ENCODE measurements at places on chromosomes 6 and 20. TPM values are rescaled to one million over a fixed set of nuclear protein-coding genes. Genes with fewer than 3 reads are reported as not detected.

DNA sequence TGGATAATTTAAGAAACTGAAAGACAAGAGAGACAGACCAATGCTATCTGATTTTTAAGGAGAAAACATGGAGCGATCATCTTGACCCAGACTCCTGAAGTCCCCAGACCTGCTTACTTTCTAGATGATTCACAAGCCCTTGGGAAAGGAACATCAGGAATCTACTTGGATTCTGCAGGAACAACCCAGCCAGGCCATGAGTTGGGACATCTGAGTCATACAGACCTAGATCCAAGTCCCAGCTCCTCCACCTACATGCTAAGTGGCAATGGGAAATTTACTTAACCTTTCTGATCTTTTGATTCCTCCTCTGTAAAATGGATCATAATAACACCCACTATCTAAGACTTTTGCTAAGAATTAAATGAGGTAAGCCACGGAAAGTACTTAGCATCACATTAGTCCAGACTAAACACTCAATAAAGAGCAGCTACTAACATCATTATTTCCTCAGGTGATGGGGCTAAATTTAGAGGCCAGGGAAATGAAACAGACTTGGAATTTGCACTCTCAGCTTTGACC, 61.0 kb upstream of the MAFB start:
- peak; percentile 7 for DNase-seq

DNA sequence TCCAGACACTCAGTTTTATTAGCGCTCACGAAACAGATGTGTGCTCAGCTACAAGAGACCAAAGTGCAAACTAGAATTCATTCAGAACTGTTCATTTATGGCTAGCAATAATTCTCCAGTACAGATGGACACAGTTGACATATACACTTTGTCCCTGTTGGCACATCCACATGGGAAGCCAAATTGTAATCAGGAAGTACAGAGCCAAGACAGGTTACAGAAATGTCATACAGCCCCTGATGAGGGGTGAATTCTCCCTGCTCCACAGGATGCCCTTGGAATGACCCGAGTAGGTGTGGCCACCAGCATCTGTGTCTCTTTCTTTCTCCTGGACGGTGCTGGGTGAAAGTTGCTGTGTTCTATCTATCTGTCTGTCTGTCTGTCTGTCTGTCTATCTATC, 7.6 kb downstream of the DHX35 start:
- no peak for DNase-seq

DNA sequence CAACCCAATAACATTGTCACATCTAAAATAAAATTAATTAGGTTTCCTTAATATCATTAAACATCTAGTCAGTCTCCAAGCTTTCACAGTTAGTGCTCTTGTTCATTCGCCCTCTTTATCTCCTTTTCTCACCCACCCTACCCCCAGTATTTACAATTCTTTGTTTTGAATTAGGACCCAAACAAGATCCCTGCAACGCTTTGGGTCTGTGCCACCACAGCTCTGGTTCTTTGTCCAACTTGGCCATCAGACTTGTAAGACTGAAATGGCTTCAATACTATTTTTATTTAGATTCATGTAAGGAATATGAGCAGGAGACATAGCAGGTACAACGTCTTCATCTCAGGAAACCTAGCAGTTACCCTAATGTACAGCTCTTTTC, 276.5 kb downstream of the CDKAL1 start:
- DNase-seq, result no peak

DNA sequence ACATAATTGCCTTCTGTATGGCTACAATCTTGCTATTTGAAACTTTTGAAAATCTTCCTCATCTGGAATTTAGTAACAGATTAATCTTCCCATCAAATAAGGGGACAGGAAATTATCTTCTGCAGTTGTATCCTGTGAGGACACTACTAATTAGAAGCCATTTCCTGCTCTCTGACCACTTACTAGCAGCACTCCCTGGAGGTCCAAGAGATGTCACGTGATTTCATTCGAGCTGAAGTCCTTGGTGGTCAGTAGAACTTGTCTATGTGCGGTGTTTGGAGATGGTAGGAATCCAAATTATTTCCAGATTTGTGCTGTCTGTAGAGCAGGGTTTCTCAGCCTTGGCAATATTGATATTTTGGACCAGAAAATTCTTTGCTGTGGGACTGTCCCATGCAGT, 202.5 kb downstream of the TFAP2B start:
- no peak for DNase-seq

DNA sequence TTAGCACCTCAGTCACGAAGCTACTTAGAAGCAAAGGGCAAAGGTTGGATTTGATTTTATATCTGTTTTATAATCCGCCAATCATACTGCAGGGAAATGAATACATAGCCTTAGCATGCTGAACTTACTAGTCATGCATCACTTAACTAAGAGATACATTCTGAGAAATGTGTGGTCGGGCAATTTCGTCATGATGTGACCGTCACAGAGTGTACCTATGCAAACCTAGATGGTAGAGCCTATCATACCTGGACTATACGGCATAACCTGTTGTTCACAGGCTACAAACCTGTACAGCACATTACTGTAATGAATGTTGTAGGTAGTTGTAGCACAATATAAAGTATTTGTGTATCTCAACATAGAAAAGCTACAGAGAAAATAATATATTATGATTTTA, 345.2 kb upstream of the RGS17 start:
- no peak for DNase-seq

- peak; percentile 46 for DNase-seq
Observed at GRCh38 chr6:130503146-130503545, 137.3 kb downstream of the TMEM200A start.

GRCh38 chr6:99905209-99906106, 88.6 kb downstream of the MCHR2 start:
- DNase-seq, result peak; percentile 63

FOXA2 gene
- total RNA-seq, result 6.8 TPM

NTSR1 gene
- total RNA-seq, result not detected

Data from bronchial epithelial cell (primary cell).